ENCODE measurements at places on chromosomes 5 and 9.
A peak's percentile ranks its signal among the peaks of the same experiment; 100 is the strongest.

GRCh38 chr9:11320989-11321388, 708.2 kb upstream of the PTPRD start:
- no peak for DNase-seq

GRCh38 chr9:131960851-131961495, 118.7 kb downstream of the MED27 start:
- DNase-seq: no peak

- DNase-seq: no peak
These were observed 80.3 kb downstream of the EPB41L4A start for GRCh38 chr5:112338681-112339337.

DNA sequence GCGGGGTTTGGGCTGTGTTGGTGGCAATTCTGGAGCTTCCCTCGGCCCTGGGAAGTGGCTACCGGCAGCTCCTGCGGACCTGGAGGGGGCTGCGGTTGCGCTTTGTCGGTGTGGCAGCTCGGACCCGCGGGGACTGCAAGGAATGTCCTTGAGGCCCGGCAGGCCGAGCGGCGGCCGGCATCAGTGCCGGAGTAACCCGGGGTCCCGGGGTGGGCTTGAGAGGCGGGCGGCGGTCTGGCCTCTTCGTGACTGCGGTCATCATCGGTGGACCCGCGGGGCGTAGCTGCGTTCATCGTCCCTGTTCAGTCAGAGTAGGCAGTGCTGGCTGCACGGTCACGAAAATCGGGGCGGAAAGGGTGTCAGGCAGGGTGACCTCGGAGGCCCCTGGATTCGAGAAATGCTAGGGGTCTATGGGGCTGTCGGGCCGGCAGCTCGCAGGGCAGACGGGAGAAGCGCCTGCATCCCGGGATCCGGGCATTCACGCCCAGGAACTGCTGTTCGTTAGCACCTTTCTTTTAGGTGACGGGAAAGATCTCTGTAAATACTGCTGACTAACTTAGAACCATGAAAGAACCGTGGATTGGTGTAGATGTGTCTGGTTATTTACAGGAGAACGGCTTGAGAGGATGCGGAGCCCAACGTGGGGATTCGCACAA, 474 bp downstream of the HMGCR start:
- peak; percentile 13 for DNase-seq

All from T-helper 1 cell (primary cell).